Mucosa of descending colon (tissue), 3 donors: ENCODE measurements at places on chromosomes 4 and X.
A peak's percentile ranks its signal among the peaks of the same experiment; 100 is the strongest.

GRCh38 chrX:9847071-9847470, 60.8 kb downstream of the SHROOM2 start:
- DNase-seq: no peak

DNA sequence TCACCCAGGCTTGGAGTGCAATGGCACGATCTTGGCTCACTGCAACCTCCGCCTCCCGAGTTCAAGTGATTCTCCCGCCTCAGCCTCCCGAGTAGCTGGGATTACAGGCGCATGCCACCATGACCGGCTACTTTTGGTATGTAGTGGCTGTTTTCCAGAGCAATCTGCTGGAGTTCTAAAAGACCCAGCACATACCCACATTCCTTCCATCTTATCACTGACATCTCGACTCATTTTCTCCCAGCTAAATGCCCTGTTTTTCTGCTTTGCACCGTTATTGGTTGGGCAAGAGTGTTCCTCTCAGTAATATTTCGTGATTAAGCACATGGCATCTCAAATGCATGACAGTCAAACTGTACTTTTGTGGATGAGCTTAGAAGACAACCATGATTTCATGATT, 53.7 kb downstream of the PRKX start:
- DNase-seq: no peak

- DNase-seq: peak; percentile 47
Measured at GRCh38 chrX:71532078-71532752, 689 bp upstream of the OGT start.

DNA sequence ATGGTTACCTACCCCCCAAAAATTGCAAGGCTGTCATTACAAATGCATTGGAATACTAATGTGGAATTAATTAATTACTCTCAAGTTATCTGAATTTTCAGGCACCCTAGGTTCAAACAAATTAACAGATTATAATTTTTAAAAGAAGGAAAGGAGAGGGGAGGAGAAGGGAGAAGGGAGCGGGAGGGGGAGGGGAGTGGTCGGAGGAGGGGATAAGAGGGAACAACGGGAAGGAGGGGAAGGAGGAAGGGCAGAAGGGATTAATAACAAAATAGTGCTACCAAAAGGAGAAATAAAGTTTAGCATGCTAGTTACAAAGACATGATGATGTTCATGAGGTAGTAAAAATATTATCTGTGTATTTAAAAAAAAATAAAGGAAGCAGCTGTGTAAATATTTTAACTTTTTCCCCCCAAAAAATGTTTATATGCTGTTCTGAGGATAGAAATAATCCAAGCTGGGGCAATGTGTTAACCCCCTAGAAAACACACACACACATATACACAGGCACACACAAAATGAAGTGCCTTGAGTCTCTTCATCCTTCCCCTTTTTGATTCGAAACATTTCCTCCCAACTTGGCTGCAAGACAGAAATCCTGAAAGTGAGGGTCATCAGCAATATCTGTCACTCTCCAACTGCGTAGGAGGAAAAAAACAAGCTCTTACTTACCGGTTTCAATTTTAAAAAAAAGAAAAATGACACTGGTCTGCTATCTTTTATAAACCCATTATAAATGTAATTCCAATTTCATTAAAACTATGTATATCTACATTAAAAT, 58.8 kb downstream of the PPP3CA start:
- no peak for DNase-seq

- no peak for DNase-seq
Measured at GRCh38 chrX:51874123-51874522, 19.3 kb upstream of the MAGED1 start.

GRCh38 chr4:145829629-145830395, 108.8 kb downstream of the ZNF827 start:
- no peak for DNase-seq

DNA sequence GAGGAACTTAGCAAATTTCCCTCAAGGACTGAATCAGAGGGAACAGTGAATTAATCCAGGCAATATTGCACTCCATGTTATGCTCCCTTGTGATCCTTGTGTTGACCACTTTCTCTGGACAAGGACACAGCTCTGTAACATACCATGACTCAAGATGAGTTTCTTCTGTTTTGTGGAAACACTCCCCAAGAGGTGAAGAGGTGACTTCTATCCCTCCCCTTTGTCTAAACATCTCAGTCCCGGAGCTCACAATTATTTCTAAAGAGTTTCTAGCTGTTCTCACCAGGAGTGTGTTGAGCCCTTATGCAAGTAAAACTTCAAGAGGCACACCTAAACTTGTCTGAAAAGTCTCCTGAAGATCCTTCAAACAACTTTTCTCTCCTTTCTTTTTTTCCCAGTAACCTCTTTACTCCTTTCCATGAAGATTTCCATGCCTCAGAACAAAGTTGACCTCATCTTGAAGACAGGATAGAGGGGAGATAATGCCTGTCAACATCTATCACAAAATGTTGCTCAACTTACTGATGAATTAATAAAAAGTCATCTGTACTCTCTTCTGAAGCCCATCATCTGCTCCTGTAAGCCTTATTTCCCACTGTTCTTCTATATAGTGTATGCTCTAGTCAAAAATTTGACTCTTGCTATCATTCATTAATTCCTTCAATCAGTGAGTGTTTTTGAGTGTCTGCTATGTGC, 429.1 kb downstream of the SPRY1 start:
- DNase-seq: no peak

DNA sequence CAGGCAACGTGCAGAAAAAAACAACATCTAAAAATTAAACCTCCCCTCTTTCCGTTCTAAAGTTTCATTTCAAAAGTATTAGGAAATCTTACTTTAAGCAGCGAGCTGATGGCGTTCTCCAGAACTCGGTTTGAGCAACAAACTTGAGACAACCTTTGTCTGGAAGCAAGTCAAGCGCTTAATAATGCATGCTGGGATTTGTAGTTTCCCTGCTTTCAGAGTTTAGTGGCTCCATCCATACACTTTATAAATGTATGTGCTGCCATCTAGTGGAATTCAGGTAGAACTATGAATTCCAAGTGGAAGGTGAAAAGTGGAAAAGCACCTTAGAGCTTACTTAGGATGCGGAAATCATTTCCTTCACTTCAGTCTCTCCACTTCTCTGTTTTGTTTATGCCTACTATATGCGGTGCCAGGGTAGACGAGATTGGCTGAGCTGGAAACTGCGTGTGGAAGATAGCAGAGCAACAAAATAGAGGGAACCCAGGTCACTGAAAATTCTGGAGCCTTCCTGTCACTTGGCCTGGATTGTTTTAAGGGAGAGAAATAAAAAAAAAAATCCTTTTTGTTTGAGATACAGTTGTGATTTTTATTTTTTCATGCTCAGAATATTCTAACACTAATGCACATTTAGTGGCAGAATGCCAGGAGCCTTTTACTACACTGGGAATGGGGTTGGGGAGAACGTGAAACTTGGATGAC, at the start of gene BDH2:
Gene BDH2, minus strand, starts transcription at position 144 of the 702 bp plus-strand sequence. CDS start 3,580 bp downstream, outside the sequence.
- no peak for DNase-seq

DNA sequence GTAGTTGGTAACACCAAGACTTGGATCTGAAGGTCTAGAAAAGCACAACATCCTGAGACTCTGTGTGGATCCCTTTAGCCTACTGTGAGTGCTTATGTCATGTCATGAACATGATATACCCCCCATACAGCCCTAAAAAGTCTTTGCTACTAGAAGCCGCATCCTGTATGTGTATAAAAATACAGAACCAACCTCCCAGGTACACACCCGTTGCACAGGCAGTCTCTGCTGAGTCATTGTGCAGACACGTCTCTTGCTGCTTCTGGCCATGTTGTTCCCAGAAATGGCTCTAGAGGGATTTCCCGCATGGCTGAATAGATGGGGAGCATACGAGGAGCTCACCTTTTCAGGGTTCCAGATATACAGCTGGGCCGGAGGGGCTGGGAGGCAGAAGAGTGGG, 93.3 kb downstream of the MAMLD1 start:
- DNase-seq: no peak

GRCh38 chr4:67401902-67402301, 143.4 kb downstream of the CENPC start:
- no peak for DNase-seq

- DNase-seq: no peak
Measured at GRCh38 chr4:13892739-13893105, 265.2 kb upstream of the BOD1L1 start.

DNA sequence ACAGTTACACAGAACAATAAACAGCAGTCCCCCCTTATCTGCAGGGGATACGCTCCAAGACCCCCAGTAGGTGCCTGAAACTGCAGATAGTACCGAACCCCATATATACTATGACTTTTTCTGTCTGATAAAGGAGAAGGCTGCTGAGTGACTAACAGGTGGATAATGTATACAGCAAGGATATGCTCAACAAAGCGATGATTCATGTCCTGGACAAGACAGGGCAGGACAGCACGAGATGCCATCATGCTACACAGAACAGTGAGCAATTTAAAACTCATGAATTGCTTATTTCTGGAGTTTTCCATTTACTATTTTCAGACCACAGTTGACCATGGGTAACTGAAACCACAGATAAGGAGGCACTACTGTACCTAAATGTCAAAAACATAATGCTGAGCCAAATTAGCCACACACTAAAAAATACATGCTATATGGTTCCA, 76.1 kb downstream of the MANBA start:
- no peak for DNase-seq

DNA sequence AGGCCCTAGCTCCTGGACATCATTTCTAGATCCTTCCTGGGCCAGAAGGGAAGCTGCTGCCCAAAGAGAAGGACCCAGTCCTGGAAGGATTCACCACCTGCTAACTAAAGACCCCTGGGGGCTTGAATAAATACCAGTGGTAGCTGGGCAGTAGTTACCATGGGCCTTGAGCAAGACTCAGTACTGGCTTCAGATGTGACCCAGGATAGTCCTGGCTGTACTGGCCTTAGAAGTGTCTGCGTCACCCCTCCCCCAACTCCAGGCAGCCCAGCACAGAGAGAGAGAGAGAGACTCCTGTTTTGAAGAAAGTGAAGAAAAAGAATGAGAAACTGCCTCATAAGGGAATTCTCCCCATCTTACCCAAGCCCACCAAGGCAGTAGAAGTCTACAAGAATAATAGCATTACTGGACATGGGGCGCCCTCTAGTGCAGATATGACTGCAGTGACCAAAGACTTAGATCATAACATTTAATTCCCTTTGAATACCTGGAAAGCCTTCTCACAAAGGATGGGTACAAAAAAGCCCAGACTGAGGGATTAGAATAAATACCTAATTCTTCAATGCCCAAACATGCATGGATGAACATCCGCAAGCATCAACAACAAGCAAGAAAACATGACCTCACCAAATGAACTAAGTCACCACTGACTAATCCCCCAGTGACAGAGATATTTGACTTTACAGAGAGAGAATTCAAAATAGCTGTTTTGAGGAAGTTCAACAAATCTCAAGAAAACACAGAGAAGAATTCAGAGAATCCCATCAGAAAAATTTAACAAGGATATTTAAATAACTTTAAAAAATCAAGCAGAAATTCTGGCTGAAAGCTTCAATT, 171.8 kb downstream of the HNRNPD start:
- no peak for DNase-seq

- DNase-seq: no peak
Measured at GRCh38 chrX:37405956-37406355, 56.8 kb downstream of the PRRG1 start.

- DNase-seq: no peak
Measured at GRCh38 chrX:26470941-26471340, 255.0 kb downstream of the MAGEB5 start.

DNA sequence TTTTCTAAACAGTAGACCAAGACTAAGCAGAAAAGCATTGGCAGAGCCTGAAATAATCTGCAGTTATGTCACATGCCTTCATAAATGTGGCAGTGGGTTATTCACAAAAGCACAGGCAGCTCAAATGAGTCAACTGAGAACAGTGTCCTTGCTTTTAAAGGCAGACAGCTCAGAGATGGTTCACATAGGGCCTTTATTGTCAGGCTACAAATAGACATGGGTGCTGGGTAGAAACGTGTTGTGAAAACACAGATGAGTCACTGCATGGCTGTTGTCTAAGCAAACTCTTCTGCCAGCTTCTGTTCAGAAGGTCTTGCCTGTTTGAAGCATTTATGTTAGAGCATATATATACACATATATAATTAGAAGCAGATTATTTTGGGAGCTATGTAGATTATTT, 118.0 kb downstream of the SLC4A4 start:
- DNase-seq: no peak

DNA sequence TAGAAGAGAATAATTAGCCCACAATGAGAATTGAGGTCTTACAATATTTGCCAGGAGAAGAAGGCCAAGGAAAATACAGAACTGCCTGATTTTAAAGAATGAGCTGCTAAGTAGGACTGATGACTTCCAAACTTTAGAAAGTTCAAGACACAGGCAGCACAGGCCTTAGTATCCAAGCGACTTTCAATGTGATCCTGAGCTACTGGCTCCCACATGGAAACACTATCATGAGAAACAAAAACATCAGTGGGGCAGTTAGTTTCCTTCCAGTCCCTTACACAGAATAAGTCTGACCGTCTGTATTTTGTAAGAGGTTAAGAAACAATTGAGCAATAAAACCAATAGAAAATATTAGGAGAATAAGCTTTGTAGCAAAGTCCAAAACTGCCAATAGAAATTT, 251.4 kb downstream of the COL25A1 start:
- no peak for DNase-seq

DNA sequence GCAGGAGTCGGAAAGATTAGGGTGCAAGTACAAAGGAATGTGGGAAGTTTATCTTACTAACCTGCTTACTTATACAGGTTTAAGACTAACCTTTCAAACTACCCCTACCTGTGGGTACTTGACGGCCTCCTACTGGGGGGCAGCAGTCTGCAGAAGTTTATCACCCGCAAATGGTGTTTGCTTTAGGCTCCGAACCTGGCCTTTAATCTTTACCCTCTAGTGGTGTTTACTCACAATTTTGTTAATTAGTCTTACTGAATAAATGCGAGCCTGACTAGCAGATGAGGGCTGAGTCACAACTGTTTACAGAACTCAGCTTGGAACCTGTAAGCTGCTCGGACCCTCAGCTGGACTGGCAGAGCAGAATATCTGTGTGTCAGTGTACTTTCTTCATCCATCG, 204.2 kb upstream of the GPRIN3 start:
- no peak for DNase-seq

DNA sequence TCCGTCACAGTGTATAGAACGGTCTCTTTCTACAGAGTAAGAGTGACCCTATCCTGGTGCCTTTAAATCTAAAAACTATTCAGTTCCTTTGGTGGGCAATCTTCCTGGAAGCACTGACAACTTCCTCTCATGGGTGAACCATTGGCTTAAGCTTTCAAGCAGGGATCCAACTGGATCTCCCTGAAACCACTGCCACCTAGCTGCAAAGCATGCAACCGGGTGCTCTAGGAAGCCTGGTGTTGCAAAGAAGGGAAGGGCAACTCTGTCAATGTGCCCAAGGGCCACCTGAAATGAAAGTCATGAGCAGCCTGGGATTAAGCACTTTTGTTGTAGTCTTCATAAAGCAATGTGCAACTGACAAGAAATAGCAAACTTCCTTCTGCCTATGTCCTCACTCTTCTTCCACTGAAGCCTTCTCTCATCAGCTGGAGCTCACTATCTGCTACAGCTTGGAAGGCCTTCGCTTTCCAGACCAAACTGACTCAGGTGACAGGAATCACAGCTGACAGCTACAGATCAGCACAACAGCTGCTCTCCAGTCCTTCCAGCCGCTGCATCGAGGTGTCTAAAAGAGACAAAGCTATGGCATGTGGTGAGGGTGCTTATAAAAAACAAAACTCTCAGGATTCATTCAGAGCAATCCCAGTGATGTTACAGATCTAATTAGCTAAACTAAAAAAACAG, 46.1 kb downstream of the SETD7 start:
- no peak for DNase-seq

GRCh38 chrX:19931146-19931545, 43.7 kb upstream of the SH3KBP1 start:
- no peak for DNase-seq
